ENCODE measurements at places on chromosomes 16 and 17.

- DNase-seq: no peak
These were observed 652 bp downstream of the VPS35L start for GRCh38 chr16:19555938-19556771.

DNA sequence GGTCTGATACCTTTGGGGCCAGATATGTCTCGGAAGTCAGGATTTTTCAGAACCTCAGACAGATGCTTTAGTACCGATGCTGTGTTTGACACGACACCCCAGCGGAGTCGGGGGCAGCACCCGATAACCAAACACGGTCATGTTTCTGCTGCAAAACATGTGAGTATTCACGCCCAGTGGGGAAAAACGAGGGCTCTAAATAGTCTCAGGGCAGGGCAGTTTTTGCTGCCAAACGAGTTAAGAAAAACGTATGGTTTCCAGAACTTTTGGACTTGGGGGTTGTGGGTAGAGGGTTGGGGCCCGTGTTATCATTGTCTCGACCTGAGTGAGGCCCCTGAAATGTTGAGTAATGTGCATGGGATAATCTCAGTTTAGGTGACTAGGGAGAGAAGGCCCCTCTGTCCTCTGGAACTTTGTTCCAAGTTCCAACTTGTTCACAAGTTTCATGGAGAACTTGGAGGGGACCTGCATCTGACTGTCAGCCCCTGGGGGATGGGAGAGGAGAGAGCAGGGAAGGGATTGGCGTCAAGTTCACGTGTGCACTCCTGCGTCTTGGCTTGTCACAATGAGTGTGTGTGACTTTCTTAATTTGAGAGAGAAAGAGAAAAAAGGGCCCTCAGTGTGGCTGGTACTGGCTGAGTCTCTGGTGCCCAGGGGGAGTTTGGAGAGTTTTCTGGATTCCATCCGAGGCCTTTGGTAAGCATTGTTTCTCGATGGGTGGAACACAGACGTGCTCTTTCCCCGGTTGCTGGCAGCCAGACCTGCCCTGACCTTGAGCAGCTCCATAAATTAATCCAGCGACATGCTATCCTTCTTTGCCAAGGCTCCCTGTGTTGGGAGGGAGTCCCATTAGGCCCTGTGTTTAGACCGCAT is 83.9 kb upstream of the CIBAR2 start:
- DNase-seq: no peak

DNA sequence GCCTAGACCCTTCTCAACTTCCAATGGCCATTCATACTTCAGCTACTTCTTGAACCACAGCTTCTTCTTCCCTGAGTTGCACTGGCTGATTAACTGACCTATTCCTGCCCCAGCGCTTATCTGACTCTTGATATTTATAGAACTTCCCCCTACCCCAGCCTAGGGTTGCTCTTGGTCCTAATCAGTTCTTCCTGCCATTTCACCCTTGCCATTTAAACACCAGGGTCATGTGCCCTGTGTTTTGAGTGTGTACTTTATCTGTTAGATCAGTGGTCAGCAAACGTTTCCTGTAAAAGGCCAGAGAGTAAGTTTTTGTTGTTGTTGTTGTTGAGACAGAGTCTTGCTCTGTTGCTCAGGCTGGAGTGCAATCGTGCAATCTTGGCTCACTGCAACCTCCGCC is 82.4 kb upstream of the COX10 start:
- DNase-seq: no peak

DNA sequence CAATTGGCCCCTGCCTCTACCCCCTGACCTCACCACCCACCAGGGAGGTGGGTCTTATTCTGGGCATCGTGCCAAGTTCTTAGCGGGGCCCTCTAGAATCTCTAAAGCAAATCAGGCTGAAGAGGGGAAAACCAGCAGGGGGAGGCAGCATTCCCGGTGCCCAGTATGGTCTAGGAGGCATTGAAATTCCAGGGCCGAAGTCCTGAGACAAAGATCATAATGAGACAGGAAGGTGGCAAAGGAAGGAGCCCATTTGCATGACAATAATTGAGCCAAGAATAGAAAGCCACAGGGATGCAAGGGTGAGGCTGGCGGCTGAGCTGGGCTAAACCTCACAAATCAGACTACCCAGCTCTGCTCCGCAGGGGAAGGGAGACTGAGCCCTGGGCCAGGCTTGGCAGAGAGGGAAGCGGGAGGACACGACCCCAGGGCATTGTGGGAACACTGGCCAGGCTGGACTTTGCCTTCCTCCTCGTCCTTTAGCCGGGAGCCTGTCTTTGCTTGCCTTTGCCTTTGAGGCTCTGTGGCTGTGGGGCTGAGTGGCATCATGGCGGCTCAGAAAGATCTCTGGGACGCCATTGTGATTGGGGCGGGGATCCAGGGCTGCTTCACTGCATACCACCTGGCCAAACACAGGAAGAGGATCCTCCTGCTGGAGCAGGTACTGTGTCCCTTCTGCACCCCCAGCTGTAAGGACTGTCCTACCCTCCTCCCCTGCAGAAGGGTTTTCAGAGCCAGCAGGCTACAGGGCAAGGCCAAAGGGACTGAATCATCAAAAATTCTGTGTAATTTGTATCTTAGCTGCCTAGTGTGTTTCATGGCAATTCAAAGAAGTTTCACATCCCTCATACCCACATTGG is at the start of gene PIPOX:
Gene PIPOX, plus strand, starts transcription at position 463 of the 860 bp plus-strand sequence. Its CDS starts 85 bp downstream, at position 548.
- peak; percentile 41 for DNase-seq

DNA sequence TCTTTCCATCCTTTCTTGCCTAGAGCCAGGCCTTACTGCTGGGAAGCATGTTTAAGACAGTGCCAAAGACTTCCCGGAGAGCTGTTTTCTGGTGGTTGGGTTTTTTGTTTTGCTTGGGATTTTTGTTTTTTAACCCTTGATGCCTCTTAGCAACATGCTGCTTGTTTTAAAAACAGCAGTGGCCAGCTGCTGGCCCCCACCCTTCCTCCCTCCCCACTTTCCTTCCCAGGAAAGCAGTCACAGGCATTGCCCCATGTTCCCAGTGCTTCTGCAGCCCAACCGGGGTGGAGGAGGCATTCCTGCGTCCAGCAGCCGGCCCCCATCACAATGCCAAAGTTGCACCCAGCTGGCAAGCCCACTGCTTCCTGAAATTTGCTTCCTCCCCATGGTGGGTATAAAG is 12.6 kb downstream of the TMEM132E start:
- DNase-seq: no peak

GRCh38 chr16:30808146-30808545 is 21.1 kb upstream of the ZNF629 start:
- DNase-seq: no peak

GRCh38 chr16:30666681-30667080 is 8.4 kb downstream of the FBRS start:
- no peak for DNase-seq

Measured in hippocampal formation (tissue), 2 donors.